Uterus (tissue), 4 donors: ENCODE measurements at places on chromosomes 3 and 15. TPM values are rescaled to one million over a fixed set of nuclear protein-coding genes. Genes with fewer than 3 reads are reported as not detected.

- no peak for DNase-seq
Observed at GRCh38 chr3:95923496-95924210, 890.7 kb upstream of the EPHA6 start.

DNA sequence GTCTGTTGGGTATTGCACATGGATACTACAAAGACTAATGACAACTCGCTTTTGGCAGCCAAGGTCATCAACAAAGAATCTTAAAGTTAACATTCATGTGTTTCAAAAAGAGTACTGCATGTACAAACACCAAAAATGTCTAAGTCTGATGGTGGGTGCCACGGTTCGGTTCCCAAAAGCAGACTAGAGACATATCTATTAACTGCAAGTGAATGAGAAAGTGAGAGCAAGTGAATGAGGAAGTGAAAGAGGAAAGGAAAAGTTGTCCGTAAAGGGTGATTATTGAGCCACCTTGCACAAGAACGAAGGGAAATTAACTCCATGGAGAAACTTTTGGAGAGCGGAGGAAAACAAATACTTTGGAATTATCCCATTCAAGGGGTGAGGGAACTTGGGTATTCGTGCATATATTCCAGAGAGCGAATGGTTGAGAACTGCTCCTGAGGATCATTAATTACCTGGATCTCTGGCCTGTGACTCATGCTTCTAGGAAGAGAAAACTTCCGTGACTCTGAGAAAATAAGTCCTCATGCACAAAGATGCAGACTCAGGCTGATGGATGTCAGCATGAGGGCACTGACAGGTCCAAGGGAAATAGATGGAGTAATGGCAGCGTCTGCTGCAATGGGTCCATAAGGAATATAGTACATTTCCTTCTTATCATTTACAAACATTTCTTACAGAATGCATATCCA, 336.5 kb upstream of the TGFBR2 start:
- DNase-seq, result no peak

DNA sequence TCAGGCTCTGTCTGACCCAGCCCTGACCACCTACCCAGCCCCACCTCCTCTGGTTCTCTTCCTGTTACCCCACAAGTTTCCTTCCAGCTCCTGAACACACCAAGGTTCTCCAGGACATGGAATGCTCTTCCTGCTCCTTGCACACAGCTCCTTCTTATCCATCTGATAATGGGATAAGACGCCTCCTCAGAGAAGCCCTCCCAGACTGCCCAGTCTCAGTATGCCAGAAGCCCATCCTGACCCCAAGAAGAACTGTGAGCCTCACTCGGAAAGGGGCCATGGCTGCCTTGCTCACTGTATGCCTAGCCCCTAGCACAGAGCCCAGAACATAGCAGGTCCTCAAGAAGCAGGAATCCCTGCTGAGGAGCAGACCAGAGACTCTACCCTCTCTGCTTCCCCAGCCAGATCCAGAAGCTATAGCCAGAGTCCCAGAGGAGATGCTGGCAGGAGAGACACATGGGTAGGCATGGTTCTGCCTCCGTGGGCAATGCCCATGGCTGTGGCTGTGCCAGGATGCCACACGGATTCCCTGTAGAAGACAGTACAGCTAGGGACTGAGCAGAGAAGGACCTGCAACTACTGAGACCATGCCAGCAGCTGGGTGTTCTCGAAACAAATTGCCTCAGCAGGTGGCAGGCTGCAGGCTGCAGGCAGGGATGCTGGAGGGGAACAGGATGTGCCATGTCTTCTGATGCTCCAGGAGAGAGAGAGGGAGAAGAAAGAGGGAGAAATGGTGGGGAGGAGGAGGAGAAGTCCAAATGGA, 74.0 kb upstream of the LINGO1 start:
- DNase-seq, result no peak

DNA sequence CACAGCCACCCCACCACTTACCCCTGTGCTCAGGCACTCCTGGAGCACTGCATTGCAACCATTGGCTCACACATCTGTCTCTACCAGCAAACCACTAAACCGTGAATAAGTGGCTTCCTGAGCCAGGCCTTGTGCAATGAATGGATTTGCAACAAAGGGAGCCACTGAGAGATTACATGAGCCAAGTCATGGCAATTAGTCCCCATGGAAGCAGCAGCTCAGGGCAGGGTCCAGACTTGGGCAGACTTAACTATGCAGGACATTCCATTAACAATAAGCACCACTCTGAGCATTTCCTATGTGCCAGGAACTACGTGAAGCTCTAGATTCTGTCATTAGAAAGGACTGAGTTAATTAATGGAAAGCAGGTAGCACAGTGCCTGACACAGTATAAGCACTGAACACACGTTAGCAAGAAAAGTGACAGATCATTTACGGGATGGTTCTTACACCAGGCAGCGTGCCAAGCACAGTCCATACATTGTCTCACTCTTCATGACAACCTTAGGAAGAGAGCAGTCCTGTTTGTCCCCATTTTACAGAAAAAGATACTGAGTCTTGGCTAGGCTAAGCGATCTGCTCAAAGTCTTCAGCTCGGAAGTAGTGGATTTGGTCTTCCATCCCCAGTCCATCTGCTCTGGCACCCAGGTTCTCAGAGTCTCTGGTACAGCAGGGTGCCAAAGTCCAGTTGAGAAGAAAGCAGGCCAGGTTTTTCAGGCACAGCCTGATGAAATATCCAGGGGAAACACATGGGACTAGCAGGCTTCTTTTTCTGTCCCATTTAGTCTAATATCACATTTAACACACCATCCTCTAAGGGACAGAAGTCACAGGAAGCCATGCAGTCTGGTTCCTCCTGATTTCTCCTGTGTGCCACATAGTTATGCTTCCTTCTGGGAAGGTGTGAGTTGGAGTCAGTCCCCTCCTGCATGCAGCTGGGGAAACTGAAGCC, 44.1 kb downstream of the LIPC start:
- DNase-seq, result no peak

DNA sequence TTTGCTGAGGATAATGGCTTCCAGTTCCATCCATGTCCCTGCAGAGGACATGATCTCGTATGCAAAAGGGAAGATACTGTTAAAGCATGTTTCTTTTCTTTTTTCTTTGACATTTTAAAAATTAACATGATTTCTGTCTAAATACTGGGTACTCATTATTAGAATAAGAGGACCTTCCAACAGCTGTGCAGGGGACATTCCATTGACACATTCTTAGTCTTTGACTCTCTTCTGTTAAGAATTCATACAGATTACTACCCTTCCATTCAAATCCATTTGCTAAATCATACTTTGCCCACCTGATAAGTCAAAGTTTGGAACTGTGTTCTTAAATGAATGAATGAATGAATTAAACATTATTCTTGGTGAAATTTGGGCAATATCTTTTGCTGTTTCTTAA, 5.1 kb upstream of the CP start:
- DNase-seq, result no peak

DNA sequence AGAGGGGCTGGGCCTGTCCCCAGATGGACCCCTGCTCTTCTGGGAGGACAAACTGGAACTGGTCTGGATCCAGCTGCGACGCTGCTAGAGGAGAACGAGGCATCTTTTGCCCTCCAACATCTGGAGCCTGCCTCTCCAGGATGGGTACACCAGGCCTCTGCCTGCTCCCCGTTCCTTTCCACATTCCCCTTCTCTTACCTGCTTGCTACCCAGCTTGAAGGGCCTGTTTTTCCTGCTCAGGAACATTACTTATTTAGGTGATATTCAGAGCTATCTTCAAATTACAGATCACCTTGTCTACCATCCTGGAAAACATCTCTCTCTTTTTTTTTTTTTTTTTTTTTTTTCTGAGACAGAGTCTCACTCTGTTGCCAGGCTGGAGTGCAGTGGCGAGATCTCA, 64.0 kb downstream of the CHRD start:
- no peak for DNase-seq

DNA sequence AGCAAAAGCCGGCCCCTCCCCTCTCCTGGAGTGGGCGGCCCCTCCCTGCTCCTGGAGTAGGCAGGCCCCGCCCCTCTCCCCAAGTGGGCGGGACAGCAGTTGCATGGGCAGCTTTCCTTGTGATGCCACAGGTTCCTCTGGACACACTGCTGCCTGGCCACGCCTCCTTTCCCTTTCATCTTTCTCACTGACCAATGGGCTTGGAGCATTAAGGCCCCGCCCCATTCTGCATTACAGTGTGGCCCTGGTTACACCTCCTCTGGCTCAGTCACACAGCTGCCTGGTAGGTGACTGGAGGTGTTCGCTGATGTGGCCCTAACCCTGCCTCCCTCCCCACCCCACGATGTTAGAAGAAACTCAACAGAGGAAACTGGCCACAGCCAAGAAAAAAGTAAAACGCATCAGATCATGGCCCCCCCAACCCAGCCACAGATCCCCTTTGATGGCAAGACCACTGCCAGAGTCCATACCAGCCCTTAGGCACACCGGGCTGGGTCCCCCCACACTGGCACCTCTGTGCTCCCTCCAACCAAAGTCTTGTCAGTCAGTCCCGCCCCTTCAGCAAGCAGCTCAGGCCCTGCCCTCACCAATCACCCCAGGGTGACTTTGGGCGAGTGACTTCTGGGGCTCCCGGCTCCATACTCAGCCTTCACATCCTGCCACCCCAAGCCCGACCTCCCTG, 84.3 kb downstream of the ADAMTS7 start:
- no peak for DNase-seq

DNA sequence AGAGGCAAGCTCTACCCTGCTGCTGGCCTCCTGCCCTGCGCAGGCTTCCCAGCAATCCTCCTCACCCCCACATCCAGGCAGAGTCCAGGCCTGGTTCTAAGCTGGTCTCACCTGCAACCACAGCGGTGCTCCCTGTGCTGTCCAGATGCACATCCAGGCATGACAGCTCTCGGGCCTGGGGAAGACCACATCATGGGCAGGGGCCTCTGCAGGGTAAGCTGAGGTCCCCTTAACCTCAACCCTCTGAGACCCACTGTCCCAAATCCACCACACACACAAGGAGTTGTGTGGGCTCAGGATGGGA, 10.8 kb downstream of the PLA2G4D start:
- DNase-seq, result no peak

- DNase-seq, result no peak
Observed at GRCh38 chr3:16875876-16876550, 8.7 kb upstream of the PLCL2 start.

- no peak for DNase-seq
Observed at GRCh38 chr15:23401627-23402026, 45.4 kb downstream of the GOLGA6L2 start.

GRCh38 chr3:80970292-80970691, 791.2 kb downstream of the GBE1 start:
- DNase-seq, result no peak

DNA sequence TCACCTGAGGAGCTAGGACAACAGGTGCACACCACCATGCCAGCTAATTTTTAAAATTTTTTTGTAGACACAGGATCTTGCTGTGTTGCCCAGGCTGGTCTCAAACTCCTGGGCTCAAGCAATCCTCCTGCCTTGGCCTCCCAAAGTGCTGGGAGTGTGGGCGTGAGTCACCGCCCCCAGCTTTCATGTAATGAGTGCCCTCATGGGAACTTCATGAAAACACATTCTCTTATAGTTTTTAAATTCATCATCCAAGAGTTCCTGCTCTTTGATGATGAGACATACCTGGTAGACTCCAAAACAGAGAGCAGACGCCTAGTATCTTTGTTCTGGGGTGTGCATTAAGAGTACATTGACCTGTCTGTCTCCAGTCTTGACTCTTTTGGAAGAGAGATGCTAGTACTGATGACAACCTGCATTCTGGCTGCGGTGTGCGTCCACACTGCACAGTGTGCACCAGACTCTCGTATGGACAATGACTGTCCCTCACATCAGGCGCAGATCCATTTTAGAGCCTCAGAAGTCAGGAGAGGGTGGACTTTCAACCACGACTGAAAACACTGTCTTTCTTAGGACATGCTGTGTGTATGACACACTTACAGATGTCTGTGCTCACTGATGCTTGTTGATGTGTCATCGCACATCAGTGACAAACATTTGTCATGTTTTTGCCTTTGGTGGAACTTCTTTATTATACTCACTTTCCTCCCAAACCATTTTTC, 2.0 kb downstream of the NRROS start:
- no peak for DNase-seq

DNA sequence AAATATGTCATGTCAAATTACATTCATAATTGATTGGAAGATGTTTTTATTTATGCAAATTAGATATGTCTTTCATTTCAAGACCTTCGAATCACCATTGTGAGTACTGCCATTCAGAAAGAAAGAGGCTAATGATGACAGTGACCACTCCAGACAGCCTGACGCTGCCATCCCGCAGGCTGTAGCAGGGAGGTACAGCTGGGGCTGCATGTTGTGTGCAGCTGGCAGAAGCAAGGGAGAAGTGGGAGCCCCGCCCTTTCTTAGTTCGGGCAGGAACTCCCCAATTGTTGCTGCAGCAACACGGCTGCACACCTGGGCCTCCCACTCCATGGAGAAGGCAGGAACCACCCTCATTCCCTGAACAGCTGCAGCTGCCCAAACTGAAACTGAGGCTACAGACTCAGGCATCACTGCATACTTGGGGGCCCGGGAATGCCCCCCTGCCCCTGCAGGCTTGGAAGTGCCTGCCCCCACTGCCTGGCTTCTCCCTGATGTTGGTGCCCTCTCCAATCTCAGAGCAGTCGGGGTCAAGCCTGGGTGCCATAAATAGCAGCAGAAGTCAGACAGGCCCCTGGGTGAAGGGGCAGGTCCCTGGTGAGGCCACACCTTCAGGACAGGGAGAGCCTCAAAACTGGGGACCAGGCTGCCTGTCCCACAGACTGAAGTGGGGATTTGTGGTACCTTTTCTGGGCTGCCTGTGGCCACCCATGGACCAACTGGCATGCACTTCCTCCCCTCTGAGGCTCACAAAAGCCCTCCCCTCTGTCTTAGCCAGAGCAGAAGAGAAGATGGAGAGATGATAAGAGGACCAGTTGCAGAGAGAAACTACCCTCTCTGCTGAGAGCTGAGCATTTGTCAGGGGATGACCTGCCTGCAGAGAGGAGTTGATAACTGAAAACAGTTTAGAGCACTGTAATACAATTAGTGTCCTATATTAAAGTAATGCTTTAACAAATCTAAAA, 964.6 kb downstream of the SI start:
- no peak for DNase-seq

DNA sequence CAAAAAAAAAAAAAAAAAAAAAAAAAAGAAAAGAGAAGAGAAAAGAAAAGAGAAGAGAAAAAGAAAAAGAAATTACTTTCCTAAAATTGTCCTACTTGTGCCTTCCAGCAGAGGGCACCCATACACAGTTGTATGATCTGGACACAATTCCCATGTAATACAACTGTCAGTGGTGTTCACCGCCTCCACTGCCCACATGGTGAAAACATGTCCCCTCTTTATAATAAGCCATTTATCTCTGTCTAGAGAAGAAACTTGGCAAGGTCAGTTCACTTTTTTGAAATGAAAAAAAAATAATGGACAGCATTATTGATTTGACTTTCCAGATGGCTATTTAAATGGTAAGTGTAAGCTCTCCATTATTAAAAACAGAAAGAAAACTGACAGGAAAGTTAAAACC, 459.4 kb downstream of the GBE1 start:
- DNase-seq, result no peak

Gene SERINC4
- 0.49 TPM for total RNA-seq

Gene ZCWPW2
- not detected for total RNA-seq

Gene PRSS50
- total RNA-seq, result not detected

Gene ATP10A
- 1.4 TPM for total RNA-seq

Gene PLCD1
- 41.5 TPM for total RNA-seq

Gene MAP6D1
- not detected for total RNA-seq

Gene COPS2
- total RNA-seq, result 94.0 TPM

Gene DNAJA4
- total RNA-seq, result 16.8 TPM
